ENCODE measurements at places on chromosomes 13 and 19.
A peak's percentile ranks its signal among the peaks of the same experiment; 100 is the strongest.

GRCh38 chr13:52010890-52011631 is at the start of gene ATP7B:
TSS of gene ATP7B (minus strand) at chr13:52011450. CDS start at chr13:52011337, 113 bp downstream.
- DNase-seq = peak; percentile 10

DNA sequence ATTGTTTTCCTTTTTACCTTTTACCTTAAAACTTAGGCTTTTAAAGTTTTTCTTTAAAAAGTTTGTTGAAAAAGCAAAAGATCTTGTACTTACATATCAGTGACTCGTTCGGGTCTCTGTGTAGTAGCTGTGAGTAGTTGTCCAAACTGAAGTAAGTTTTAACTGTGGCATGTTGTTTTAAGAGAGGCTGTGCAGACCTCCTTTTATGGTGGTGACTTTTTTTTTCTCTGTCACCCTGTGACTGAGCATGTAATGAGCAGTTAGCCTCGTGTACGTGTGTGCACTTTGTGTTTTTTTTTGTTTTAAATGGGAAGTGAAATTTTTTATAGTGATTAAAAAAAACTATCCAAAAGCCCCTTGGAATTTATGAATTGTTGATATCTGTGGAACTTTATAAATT is at the start of gene GPR183:
Gene GPR183, minus strand, starts transcription at position 153 of the 400 bp plus-strand sequence. CDS start 11,254 bp downstream, outside the sequence.
- DNase-seq = peak; percentile 84

DNA sequence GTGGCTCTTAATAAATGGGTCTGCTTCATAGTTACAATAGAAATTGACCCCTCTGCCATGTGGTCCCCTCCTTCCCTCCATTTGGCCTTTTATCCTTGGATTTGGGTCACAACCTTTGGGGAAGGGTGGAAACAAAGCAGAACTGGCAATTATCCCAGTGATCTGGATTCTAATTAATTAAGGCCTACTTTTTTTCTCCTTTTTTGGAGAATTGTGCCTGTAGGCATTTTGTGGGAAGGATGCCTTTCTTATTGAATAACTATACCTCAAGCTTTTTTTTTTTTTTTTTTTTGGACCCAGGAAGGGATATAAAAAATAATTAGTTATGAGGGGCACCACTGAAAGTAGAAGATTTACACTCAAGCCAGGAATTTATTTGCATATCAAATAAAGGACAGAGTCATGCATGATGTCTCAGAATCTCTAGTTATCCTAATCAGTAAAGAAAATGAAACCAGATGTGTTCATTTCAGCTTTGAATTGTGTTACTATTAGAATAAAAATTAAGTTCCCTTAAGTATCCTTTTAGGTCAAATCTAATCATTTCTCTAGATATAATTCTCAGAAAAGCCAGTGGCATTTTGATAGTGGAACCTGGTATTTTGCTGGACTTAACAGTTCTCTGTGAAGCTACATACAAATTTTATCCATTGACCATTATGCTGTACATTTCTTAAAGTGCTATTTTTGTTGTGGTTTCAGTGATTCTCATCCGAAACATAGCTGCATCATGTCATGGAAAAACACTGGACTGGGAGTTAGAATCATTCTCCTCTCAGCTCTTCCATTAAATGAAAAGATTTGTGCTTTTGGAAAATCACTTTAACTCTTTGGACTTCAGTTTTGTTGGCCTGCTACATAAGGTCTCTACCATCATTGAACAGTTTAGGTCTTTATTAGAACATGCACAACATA is 129.3 kb downstream of the KCNRG start:
- no peak for DNase-seq

- DNase-seq = no peak
Measured at GRCh38 chr19:8254286-8255001, 45.3 kb downstream of the CERS4 start.

DNA sequence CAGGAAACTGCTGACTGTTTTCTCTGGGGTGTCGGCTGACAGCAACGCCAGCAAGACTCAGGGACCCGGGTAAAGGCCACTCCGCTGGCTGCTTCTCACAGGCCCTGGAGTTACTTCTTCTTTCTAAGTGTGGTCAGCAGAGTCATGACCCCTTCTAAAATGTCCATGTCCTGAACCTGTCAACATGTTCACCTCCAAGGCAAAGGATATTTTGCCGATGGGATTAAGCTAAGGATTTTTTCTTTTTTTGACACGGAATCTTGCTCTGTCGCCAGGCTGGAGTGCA is 7.9 kb downstream of the PEX11G start:
- DNase-seq = no peak

- DNase-seq = peak; percentile 10
Measured at GRCh38 chr19:38596057-38596981, 21.4 kb downstream of the MAP4K1 start.

DNA sequence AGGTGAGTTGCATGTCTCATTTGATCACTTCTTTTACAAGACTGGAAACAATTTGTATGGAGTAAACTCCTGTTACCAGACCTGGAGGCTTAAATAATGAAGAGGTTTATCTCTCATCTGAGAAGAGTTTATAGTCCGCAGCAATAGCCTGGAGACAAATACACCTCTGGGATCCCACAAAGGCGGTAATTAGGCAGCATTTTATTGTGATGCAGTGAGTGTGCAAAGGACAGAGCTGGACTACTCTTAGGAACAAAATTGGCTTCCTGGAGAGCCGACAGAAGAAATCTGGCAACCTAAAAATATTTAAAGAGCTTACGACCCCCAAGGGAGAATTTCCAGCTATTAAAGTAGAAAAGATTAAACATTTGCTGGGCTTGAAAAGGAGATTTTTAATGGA is 11.8 kb upstream of the KATNAL1 start:
- no peak for DNase-seq

DNA sequence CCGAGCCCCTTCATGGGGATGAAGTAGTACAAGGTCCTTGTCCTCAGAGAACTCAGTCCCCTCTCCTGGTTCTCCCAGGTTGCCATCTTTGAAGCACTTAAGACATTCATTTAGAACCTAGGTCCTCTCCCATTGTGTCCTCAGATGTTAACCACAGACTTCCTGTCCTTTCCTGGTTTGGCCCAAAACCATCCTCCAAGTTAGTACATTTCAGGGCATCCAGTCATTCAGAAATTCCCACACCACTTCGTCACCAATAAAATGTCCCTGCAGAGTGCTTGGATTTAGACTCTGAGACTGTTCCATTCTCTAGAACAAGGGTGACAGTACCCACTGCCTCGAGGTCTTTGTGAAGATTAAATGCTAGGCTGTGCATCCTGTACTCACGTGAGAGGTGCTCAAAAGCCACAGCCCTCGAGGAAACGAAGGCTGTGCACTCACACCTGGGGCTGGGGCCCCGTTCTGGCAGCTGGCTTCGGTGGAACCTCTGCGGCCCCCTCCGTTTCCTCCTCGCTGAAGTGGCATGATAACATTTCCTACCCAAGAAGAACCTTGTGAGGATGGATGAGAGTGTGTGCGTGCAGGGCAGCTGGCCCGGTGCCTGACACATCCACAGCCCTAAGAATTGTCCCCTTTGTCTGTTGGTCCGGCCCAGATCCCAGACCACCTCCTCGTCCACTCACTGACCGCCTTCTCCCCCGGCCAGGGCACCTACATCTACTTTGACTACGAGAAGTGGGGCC is 4.7 kb downstream of the LENG1 start:
- DNase-seq = peak; percentile 39

GRCh38 chr13:46751811-46752635 is 44.9 kb downstream of the ESD start:
- DNase-seq = peak; percentile 68

DNA sequence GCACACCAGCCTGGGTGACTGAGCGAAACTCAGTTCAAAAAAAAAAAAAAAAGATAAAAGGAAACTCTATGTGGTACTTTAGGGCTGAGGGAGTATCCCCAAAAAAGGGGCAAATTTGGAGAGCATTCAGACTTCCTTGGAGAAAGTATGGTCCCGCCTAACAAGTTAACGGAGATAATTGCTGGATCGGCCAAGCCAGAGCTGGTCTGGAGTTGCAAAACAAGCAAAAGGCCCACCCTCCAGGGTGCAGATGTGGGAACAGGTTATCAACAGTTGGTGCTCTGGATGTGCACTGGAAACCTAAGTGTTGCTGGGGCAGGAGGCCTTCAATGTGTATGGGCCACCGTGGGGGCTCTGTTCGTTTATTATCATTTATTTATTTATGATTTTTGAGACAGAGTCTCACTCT is 2.8 kb downstream of the IQCN start:
- DNase-seq = peak; percentile 56

DNA sequence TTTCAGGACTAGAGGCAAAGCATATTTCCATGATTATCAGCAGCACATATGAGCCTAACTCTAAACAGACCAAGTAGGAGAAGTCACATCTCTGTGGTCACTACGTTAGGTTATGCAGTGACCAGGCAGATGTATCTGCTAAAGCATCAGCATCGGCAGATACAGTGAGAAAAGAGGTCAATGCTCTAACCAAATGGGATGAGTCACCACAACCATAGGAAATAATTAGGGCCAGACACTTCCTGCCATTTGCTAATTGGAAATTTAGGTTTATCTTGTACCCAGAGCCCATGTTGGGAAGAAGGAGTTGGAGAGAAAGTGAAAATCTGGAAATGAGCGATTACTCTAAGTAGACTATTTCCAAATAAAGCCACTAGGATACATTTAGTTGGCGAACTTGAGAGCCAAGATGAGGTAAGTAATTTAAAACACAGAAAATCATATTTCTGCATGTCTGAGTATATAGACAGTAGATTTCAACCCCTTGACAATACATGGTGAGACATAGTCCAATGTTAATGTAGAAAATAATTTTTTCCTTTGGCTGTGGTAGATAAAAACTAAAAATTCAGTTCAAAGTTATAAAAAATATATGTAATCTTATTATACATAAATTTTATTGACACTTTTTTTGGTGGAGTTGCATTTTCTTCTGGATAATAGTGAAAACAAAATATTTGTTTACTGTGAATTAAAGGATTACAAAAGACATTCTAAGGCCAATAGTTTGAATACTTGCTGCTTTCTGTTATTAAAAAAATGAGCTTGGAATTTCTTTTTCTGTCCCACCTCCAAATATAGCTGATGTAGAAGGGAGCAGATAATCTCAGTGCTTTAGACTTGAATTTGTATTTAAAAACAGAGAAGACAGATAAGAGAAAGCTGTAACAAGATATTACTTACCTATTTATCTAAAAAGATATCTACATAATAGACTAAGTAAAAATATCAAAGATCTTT is 104.4 kb upstream of the CSNK1A1L start:
- no peak for DNase-seq

- no peak for DNase-seq
Measured at GRCh38 chr19:39106194-39106593, 19.4 kb upstream of the PAK4 start.

DNA sequence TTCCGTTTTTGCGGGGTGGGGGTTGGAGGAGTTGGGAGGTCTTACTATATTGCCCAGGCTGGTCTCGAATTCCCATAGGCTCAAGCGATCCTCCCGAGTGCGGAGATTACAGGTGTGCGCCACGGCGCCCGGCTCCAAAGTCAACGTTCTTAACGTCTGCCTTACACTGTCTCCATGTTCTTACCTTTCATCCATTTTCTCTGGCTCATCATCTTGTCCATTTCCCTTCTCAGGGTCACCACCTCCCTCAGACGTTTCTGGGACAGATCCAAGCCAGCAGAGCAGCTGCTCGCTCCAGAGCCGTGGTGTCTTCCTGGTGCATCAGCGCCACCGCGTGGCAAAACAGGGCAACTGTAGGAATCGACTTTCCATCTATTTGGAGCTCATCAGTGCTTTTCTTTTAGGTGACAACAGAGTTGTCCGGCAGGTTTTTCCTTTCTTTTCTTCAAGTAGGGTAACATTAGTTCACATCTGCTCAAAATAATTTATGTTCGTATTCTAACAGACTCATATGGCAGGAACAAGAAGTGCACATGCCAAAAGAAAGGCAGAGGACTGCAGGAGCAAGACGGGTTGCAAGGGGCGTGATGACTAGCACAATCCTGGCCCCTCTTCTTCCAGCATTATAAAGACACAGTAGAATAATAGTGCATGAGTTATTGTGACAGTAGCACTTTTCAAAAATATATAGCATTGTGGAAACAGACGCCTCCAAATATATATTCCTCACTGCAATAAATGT is 103.1 kb upstream of the ABCC4 start:
- DNase-seq = peak; percentile 78

- no peak for DNase-seq
Measured at GRCh38 chr19:47310819-47311218, 1.2 kb downstream of the C5AR1 start.

- no peak for DNase-seq
Measured at GRCh38 chr19:28424077-28424476, 788.9 kb downstream of the UQCRFS1 start.
